Activated CD8-positive, alpha-beta memory T cell treated with anti-CD3 and anti-CD28 coated beads, Interleukin-2, amount 50 U/mL, for 4 hours (primary cell): ENCODE measurements at places on chromosomes 6 and 20.

DNA sequence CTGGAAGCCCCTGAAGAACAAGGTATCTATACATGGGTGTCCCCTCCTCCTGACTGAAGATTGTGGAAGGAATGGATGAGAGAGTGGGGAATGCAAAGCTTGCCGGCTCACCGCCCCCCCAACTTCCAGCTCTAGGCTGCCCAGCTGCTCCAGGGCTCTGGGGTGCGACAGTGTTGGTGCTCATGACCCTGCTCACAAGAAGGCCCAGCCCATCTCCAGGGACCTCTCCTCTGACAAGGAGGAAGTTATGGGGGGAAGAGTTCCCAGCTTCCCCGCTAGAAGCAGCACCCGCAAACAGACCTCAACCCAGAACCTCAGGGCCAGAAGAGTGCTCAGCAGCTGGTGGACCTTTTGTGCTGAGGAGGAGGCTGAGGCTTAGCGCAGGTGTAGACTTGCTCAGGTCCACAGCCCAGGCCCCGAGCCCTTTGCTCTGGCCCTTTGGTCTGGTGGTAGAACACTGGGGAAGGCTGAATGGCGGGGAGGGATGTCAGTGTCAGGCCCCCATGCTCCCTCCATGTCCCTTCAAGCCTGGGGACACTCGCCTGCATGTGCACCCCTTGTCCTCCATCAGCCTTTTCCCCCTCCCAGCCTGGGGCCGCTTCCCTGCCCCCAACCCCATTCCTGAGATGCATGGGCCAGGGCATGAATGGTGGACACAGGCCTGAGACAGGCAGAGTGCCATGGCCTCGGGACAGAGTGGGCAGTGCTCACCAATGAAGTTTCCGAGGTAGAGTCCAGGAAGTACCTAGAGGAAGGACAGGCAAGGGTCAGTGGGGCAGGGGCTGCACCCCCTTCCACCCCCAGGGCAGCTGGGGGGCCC lies 1.3 kb downstream of the DUSP15 start:
- DNase-seq: no peak

DNA sequence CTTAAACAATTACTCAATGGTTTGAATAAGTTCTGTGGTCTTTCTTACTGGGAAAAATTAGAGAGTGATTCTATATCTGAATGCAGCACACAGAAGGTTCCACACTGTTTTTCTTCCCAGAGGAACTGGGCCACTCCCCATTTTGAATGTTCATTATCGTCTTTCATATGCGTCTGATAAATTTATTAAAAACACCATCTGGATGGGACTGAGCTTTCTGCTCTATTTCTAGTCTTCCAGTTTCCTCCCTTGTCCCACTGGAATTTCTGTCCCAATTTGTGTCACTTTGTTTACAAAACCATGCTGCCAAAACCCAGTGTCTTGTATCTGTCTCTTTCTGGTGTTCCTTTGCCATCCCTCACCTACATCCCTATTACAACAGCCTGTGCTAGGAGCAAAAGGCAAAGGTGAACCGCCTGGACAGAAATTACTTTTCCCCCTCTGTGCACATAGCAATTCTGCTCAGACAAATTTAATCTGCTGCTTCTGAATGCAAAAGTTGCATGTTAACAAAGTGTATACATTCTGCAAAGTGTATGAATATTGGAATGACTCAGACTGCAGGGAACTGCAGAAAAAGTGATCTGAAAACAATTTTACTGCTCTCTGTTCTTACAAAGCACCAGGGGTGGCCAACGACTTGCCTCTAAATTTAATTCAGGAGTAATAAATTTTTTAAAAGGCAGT lies 333.6 kb downstream of the BTBD9 start:
- no peak for DNase-seq

- DNase-seq: no peak
Observed at GRCh38 chr20:30484749-30485070, 772.8 kb upstream of the DEFB115 start.

DNA sequence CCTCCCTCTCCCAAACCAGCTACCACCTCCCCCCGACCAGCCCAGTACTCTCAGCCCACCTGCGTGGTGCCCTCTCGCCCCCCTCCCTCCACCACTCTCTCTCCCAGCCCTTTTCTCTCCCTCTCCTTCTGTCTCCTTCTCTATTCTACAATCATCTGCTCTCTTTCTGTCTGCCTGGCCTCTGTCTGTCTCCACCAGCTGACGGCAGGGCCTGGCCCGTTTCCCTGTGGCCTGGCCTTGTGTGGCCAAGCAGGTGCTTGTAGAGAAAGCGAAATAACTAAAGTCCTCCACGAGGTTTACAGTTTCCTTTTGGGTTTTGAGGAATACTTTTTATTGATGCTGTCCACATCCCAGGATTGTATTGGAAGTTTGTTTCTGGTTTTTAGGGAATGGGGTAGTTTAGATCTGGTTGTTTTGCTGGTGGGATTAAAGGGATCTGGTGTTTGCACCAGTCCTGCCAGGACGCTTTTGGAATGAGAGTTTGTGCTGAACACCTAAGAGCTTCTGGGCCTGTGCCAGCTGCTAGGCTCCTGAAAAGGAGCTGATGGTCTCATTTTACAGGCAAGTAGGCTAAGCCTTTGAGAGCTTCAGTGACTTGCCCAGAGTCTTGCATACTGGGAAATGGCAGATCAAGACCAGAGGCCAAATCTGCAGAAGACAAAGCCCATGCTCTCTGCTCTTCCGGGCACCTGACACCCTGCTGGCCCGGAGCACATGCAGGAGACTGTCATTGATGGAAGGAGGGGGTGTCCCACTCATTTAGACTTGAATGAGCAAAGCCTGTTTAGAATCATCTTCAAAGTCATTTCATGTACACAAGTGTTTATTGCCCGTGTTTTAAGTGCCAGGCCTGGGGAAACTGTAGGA lies 161.7 kb downstream of the SYCP2 start:
- no peak for DNase-seq

DNA sequence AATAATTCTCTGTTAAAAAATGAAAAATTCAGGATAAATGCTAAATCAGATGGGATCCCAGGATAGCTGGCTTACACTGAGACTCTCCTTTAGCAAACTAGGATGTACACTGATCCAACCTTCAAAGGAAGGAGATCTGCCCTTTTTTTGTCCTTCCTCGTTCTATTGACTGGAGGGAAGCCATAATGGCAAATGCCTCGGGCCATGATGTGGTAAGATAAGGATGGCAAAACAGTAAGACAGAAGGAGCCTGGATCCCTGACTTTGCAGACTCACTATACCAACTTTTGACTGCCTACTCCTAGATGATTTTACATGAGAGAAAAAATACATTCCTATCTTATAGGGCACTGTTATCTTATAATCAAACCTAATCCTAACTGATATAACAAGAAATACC lies 156.9 kb upstream of the BEND3 start:
- no peak for DNase-seq

DNA sequence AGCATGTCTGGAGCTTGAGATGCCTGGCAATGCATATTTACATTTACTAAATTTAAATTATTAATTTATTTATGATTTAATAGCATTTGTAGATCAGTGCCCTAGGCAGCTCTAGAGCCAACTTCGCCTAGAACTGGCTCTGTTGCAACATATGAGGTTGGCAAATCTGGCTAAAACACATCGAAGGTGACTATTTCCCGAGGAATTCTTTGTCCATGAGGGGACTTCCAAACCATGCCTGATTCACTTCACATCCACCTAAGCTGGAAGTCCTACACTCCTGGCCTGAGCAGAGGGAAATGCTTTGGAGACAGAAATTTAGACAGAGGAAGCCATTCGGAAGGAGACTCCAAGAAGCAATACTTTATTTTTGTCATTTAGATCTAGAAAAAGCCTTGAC lies 211.0 kb upstream of the ARG1 start:
- DNase-seq: no peak

DNA sequence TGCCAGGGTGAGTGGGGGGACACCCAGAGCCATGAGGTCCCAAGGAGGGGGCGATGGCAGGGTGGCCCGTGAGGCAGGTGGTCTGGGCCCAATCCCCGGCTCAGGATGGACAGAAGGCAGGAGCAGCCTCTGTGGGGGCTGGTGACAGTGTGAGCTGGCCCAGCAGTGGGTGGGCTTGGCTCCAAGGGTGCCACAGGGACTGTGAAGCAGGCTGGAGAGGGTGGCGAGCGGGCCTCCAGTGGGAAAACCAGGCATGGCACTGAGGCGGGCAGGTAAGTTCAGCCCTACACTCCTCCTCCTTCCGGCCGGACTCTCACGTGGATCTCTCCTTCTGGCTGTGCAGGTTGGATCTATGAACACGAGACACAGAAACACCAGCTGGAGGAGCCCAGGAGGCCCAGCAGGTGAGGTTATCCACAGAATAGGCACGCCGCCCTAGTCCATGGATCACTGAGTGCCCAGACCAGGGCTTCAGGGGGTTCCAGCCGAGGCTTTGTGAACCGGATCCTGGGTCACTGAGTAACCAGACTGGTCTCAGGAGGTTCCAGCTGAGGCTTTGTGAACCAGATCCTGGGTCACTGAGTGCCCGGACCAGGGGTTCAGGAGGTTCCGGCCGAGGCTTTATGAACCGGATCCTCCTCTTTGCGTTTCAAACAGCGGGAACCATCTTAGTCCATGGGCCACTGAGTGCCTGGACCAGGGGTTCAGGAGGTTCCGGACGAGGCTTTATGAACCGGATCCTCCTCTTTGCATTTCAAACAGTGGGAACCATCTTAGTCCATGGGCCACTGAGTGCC lies 76.4 kb upstream of the BHLHE23 start:
- peak; percentile 12 for DNase-seq

DNA sequence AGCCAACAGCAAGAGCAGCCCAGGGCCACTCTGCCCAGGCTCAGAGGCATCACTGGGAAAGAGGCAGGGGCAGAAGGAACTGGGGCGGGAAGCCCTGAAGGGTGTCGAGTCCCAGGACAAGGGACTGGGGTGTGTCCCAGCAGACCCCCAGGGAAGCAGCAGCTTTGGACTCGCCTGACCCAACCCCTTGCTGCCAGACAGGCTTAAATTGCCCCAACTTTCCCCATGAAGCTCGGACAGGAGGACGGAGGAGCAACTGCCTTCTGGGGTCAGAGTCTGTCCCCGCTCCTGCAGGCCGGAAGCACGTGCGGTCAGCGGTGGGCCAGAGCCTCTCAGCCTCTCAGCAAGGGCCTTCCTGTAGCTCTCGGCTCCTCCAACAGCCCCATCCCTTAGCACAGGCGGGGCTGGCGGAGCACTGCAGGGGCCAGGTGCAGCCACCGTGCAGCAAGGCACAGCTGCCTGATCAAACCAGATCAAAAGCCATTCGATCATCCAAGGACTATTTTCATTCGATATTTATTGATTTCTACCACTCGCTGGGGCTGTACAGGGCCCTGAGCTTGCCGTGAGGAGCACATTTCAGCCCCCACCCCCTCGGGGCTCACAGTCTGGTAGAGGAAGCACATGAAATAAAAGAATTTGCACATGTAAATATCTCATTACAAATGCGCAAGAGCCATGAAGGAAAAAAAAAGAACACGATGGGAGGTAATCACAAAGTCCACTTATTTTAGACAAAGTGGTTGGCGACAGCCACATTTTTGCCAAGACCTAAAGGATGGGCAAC lies 31.8 kb upstream of the STX16 start:
- no peak for DNase-seq

DNA sequence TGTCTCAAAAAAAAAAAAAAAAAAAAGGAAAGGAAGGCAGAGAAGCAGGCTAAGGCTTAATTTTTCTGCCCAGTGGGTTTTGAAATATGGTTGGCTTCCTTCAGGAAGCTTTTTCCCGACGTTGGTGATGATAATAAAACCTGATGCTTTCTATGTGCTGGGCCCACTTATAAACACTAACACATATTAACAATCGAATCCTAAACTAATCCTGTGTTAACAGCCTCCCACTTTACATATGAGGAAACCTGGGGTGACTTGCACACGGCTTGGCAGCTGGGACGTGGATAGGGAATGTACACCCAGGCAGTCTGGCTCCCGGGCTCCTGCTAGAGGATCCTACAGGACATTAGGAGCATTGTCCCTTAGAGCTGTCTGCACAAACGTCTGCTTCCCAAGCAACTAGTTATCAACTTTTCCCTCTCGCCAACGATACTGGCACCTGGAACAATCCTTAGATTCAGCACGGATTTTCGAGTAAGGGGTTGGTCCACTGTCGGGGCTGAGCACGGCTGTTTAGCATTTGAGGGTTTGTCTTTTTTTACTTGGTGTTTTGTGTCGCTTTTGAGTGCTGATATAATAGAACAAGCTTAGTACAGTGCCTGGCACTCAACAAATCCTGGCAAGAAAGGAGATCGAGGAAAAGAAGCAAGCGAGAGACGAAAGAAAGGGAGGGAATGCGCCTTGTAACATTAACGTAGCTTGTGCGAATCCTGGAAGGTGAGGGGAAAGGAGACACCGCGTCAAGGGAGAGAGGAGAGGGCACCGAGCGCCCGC lies 622 bp upstream of the KIZ start:
- no peak for DNase-seq

- DNase-seq: no peak
Observed at GRCh38 chr20:58976061-58976730, 4.9 kb upstream of the NELFCD start.

GRCh38 chr20:35992713-35993335 lies 24.4 kb downstream of the CNBD2 start:
- peak; percentile 36 for DNase-seq
